ENCODE measurements at places on chromosomes 12 and 14.

GRCh38 chr14:61234215-61234916, 46.8 kb downstream of the TMEM30B start:
- DNase-seq = no peak

GRCh38 chr12:125981610-125982253, 916.5 kb downstream of the AACS start:
- no peak for DNase-seq

GRCh38 chr12:3604748-3605586, 114.0 kb downstream of the PRMT8 start:
- no peak for DNase-seq

- DNase-seq = no peak
Observed at GRCh38 chr12:88998421-88998820, 353.9 kb downstream of the DUSP6 start.

- no peak for DNase-seq
Observed at GRCh38 chr14:67941456-67942018, 122.0 kb downstream of the RAD51B start.

DNA sequence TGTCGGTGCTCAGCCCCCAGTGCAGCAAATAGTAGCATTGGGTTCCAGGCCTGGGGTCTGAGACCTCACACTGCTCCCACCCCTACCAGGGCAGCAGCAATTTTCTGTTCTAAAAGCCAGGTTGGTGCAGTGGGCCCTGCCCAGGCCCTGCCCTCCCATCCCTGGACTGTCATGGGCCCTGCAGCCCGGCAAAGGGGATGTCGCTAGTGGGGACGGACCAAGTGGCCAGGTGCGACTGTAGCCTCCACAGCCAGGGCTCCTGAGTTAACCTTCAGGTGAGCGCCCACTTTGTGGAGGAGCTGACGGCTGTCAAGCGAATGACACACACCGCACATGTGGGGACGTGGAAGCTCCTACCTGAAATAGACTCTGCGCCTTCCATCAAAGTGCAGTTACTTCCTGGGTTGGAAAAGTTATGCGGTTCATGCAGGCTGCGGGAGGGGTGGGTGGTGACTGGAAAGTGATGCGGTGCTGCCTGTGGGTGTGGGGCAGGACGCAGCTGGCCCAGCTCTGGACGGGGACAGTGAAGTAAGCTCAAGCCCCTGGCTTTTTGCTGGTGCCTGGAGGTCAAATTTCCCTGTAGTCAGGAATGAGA, 1.5 kb downstream of the INF2 start:
- DNase-seq = no peak

DNA sequence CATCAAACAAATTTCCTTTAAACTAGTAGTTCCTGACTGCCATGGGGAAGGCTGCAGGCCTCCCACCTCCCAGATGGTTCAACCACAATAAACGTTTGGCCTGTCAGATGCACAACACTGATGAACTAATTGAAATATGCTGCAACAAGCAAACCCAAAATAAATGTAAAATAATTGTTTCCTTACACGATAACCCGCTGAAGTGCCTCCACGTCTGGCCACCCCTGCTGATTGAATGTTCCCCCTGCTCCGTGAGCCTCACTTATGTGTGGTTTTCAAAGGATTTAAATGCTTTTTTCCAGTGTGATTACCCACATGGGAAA, 8.4 kb downstream of the PITPNM2 start:
- DNase-seq = no peak

- no peak for DNase-seq
Observed at GRCh38 chr14:22820731-22821130, 5.5 kb upstream of the SLC7A7 start.

DNA sequence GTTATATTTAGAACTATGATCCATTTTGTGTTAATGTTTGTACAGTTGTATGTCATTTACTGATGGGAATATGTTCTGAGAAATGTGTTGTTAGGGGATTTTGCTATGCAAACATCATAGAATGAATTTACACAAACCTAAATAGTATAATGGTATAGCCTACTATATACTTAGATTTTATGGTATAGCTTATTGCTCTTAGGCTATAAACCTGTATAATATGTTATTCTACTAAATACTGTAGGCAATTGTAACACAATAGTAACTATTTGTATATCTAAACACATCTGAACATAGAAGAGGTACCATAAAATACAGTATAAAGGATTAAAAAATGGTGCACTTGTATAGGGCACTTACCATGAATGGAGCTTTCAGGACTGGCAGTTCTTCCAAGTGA, 105.4 kb upstream of the GRIN2B start:
- no peak for DNase-seq

DNA sequence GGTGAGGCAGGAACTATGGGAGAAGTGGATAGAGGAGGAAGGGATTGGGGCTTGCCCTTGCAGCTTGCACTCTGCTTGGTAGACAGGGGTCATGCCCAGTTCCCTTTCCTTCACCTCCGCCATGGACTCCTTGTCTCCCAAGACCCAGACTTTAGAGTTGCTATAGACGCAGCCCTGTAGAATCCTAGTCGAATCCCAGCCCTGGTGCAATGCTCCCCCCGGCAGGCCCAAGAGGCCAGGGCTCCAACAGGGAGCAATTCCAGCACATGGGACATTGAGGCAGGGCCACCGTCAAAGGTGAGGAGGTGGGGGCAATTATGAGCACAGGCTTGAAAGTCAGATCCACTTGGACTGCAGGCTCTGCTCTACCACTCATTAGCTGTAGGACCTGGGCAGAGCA, 29.5 kb upstream of the BCDIN3D start:
- no peak for DNase-seq

DNA sequence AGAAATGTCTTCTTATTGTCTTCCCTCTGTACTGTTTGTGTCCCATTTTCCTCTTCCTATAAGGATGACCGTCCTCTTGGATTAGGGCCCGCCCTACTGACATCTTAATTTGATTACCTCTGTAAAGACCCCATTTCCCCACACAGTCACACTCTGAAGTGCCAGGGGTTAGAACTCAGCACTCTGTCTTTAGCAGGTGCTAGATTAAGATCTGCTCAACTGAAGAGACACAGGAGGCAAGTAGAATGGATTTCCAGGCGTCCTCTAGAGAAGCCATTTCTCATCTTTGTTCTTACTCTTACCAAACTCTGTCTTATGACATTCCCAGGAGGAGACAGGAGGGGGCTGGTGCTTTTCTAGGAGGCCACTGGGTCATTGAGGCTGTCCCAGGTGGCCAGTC, 50.8 kb downstream of the VCPKMT start:
- no peak for DNase-seq

- no peak for DNase-seq
Observed at GRCh38 chr14:99426265-99426664, 54.4 kb downstream of the SETD3 start.

DNA sequence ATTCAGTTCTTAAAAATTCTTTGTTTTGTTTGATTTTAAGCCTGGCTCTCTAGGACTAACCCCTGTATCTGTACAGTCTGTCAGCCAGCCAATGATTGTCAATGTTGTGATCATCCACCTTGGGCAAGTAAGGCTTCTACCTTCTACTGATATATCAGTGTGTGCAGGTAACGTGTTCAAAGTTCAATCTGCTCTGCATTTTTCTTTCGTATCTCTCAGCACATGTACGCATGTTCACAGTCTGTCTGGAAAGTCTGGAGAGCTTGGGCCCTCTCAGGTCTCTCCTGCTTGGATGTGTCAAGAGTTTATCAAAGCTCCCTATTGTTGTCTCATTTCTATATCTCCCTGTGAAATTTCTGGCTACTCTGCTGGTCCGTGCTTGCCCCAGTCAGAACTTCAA, 138.6 kb upstream of the VRK1 start:
- no peak for DNase-seq

DNA sequence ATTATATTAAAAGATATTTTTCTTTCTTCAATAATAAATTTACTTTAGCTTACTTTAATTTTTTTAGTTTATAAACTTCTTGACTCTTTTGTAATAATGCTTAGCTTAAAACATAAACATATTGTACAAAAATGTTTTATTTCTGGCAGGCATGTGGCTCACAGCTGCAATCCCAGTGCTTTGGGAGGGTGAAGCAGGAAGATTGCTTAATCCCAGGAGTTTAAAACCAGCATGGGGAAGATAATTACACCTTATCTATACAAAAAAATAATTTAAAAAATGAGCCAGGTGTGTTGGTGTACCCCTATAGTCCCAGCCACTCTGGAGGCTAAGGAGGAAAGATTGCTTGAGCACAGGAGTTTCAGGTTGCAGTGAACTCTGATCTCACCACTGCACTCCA, 120.7 kb downstream of the GPHN start:
- no peak for DNase-seq

GRCh38 chr12:130339951-130340350, 2.3 kb downstream of the PIWIL1 start:
- DNase-seq = no peak

- DNase-seq = no peak
Observed at GRCh38 chr14:64232095-64232838, 61.9 kb downstream of the ESR2 start.

DNA sequence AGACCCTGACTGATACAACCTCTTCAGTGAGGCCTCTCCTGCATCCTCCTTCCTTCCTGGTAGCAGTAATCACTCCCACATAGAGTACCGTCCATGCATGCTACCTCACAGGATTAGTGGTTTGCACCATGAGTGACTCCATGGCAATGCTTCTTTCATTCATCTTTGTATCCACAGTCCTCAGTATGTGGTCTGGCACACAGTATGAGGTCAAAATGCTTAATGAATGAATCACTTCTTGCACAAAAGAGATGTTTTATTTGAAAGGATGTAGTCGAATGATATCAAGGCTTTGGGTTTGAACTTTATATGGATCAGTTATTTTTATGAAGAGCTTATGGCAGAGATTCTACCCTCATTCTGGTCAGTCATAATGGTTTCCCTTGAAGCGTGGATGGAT, 42.2 kb downstream of the KCNA5 start:
- no peak for DNase-seq

GRCh38 chr12:115661112-115661511, 616.4 kb downstream of the MED13L start:
- no peak for DNase-seq

GRCh38 chr14:24216345-24216699, 456 bp upstream of the MDP1 start:
- DNase-seq = no peak

GRCh38 chr12:88644946-88645702, 64.9 kb upstream of the KITLG start:
- no peak for DNase-seq

DNA sequence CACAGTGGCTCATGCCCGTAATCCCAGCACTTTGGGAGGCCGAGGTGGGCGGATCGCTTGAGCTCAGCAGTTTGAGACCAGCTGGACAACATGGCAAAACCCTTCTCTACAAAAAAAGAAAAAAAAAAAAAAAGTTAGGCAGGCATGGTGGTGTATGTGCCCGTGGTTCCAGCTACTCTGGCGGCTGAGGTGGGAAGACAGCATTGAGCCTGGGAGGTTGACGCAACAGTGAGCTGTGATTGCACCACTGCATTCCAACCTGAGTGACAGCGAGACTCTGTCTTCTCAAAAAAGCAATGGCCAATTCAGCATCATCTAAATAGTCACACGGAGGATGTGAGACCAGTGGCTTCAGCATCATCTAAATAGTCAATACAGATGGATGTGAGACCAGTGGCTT, 10.4 kb upstream of the SAMD4A start:
- no peak for DNase-seq

- no peak for DNase-seq
Observed at GRCh38 chr12:132238884-132239283, 90.5 kb downstream of the GALNT9 start.

- DNase-seq = no peak
Observed at GRCh38 chr14:58871573-58871972, 233.8 kb downstream of the DACT1 start.

GRCh38 chr12:92621833-92622232, 81.0 kb upstream of the PLEKHG7 start:
- DNase-seq = no peak

GRCh38 chr12:21942377-21942703, 1.1 kb upstream of the ABCC9 start:
- DNase-seq = no peak

- DNase-seq = no peak
Observed at GRCh38 chr12:121892673-121893561, 4.3 kb downstream of the PSMD9 start.

- no peak for DNase-seq
Observed at GRCh38 chr14:54475187-54475899, 13.4 kb downstream of the GMFB start.

GRCh38 chr12:49030119-49030518, 11.5 kb upstream of the PRKAG1 start:
- no peak for DNase-seq

DNA sequence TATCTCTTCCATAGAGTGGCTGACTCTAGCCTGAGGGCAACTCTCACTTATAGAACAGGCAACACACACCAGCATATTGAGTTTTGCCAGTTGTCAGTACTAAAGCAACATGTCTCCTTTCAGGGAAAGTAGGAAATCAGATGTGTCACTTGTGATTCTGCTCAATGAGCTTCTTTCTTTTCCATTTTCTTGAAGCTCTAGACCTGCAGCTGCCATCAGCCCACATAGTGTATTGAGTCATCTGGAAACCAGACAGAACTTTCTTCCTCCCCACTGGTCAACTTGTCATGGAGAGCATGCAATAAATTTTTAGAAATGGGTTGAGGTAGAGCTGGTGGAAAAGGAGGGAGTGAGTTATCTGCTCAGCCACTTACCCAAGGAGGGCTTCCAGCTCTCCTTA, 209.0 kb upstream of the PLEKHG7 start:
- no peak for DNase-seq

GRCh38 chr14:65954942-65955341, 531.2 kb upstream of the CCDC196 start:
- no peak for DNase-seq

GRCh38 chr12:3083241-3083920, 6.2 kb downstream of the TSPAN9 start:
- no peak for DNase-seq

- DNase-seq = no peak
Observed at GRCh38 chr12:24227551-24227950, 278.1 kb upstream of the SOX5 start.

DNA sequence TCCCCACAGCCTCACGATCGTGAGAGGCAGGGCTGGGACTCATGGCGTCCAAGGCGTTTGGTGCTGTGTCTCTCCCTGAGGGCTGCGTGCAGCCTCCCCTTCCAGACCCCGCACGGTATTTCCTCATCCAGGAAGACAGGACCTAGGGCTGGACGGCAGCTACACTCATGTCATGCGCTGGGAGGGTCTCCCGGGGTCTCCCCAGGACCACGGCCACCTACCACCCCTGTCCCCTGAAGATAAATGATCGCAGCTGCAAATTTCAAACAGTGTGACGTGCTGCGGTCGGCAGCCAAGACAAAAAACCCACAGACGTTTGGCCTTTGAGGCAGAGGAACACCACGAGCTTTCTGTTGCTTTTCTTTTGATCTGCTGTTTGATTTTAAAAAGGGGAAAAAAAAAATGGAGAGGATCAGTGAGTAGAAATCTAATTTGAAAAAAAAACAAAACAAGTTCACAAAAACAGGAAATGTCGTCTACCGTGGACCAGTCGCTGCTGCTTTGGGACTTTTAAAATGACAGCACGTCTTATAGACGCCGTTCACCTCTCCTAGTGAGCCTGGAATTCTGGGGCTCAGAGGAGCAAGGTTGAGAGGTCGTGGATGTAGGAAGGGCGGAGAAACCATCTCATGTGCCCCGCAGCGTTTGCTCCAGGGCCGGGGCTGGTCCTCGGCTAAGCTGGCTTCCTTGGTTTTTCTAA, 237.6 kb downstream of the SLC41A2 start:
- DNase-seq = peak; percentile 79

Data from T-cell (primary cell).